ENCODE measurements at places on chromosomes 7 and 10.

- DNase-seq: no peak
These were observed 46.2 kb downstream of the CHST3 start for GRCh38 chr10:72010234-72010973.

- DNase-seq: no peak
These were observed 38.9 kb downstream of the BMPR1A start for GRCh38 chr10:86795353-86795752.

GRCh38 chr10:59281861-59282260 lies 80.5 kb downstream of the FAM13C start:
- DNase-seq: no peak

GRCh38 chr7:147818317-147818716 lies 772.2 kb upstream of the C7orf33 start:
- DNase-seq: no peak

DNA sequence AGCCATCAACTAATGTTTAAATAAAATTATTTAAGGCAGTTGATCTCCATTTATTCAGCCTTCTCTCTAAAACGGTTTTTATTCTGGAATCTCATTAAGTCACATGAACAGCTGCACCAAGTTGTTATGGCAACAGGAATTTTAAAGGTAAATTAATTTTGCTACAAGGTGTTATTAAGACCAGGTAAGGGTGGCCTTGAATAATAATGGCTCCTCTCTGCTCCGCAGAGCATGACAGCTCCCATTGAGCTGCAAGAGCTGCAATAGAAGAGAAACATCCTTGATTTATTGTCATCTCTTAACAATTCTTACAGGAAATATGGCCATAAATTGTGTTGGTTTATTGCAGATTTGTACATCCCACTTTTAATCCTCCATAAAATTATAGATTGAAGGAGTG lies 165.8 kb downstream of the KLF6 start:
- DNase-seq: no peak

All from left colon (tissue), 2 donors.